NCI-H187 (cell line): ENCODE measurements at places on chromosomes 3 and 15.

- no peak for DNase-seq
Measured at GRCh38 chr15:29681946-29682345, 140.3 kb downstream of the TJP1 start.

GRCh38 chr3:125177746-125178145 lies 34.8 kb downstream of the SLC12A8 start:
- DNase-seq, result no peak

- DNase-seq, result no peak
Measured at GRCh38 chr3:64234571-64234970, 9.3 kb upstream of the PRICKLE2 start.

- DNase-seq, result no peak
Measured at GRCh38 chr3:33174095-33174494, 44.5 kb downstream of the SUSD5 start.

GRCh38 chr3:11464356-11464755 lies 179.4 kb downstream of the VGLL4 start:
- no peak for DNase-seq

DNA sequence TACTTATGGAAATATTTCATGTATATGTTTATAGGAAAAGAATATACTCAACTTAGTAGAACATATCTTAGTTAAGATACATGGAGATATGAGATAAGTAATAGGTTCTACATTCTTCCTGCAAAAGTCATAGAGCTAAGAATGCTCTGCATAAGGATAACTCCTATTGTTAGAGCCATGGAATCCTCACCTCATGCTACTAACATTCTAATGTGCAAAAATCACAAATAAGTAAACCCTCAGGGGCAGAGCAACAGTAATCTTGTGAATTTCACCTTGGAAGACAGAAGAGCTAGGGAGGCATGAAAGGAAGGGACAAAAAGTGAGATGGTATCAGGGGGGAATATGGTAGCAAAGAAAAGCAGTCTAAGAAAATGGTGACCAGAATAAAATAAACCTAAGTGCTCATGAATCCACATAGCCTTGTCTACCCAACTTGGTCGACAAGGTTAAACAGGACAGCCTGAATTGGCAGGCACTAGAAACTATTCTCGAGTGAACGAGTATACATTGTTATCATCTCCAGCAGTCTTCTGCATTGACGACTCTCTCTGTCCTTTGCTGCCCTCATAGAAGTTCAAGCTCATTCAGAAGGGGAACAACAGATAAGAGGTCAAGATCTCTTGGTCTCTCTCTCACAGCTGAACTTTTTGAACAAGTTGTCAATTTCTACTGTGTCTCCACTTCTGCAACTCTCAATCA lies 52.8 kb downstream of the XRN1 start:
- DNase-seq, result no peak

DNA sequence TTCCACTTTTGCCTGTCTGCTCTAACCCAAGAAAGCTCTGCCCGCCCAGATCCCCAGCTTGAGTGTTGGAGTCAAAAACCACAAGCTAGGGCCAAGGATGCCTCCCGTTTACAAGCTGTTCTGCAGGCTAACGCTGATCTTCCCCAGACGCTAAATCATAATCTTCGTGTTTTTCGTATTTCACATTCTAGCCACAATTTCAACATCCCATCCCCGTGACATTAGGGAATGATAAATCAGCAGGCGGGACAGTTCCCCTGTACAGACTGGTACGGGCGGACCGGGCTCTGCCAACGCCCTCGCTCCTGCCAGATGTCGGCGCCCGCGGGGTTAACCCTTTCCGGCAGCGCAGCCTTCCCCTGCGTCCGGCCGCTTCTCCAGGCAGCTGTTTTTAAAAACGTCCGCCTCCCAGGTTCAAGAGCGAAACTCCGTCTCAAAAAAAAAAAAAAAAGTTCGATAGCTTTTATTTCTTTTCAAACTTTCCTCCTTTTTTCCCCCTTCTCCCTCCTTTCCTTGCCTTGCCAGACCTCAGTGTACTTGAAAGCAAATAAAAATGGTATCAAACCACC lies 81.0 kb upstream of the BNC1 start:
- no peak for DNase-seq

DNA sequence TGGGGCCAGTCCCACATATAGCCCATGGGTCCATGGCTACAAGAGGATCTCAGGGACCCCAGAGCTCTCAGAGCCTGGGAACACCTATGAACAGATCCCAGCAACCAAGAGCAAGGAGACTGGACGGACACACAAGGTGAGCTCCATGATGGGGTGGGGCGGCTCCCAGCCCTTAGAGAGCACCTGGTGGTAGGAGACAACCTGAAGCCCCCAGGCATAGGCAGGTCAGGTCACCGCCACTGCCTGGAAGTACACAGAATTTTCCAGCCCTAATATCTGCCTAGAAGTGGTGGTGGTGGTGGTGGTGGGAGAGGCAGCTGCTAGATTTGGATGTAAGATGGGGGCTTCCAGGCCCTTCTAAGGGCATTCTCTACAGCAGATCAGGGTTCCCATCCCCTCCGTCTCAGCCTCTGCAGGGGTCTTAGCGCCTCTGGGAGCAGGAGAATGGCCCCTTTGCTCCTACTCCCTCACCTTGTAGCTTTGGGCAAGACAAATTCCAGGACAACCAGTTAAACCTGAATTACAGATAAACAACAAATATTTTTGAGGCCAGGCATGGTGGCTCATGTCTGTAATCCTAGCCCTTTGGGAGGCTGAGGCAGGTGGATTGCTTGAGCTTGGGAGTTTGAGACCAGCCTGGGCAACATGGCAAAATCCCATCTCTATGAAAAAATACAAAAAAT lies 9.2 kb downstream of the SH2D7 start:
- no peak for DNase-seq

DNA sequence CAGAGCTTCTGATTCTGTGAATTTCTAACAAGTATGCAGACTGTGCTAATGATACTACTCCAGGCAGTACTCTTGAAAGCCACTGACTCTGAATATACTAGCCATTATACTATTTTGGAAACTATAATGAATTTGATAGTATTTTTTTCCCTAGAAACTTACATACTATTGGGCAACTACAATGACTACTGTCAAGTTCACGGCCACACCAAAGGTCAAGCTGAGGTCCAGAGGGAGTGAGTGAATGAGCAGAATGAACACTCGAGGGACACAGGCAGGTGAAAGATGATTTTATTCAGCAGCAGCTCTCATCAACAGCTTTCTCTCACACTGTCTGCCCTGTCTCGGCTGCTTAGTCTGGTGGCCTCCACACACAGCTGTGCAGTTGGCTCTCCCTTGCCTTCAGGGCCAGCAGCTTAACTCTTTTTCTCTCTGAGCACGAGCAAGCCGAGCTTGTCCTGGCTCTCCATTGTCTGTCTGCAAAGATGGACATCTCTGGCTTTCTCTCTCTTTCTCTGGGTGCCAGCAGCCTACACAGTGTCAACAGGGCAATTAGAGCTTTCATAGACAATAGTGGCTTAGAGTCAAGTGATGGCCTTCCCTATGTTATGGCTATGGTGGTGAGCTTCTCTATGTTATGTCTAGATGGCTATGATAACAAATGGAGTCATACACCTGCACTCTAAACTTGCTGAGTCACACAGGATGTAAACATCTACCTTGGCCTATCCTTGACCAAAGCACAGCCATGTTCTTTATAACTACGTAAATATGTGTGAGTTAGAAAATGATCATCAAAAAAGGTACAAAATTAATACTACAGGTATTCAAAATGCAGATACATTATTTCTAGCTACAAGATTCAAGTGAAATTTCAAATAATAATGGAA lies 362.4 kb downstream of the CGGBP1 start:
- no peak for DNase-seq

- DNase-seq, result no peak
Measured at GRCh38 chr3:26687466-26687865, 64.9 kb downstream of the LRRC3B start.

DNA sequence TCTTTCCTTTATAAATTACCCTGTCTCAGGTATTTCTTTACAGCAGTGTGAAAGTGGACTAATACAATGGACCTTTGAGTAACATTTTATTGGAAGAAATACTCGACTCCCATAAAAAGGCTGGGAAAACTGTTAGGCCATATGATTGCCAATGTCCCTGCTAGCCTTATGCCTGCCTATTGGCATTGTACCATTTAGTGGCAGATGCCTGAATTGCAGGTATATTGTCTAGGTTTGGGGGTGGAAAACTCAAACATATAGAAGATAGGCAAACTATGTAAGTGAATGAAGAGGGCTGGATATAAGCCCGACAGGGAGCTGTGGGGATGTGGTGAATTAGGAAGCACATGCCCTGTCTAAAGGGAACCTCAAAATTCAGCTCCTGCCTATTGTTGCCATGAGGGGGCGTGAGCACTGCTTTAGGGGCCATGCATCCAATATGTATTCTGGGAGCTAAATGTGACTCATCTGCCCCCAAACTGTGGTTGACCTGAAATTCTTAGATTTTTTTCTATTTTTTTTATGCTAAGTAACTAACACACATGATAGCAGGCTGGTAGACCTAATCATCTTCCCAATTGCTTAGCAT lies 65.2 kb upstream of the TRA2B start:
- DNase-seq, result no peak

DNA sequence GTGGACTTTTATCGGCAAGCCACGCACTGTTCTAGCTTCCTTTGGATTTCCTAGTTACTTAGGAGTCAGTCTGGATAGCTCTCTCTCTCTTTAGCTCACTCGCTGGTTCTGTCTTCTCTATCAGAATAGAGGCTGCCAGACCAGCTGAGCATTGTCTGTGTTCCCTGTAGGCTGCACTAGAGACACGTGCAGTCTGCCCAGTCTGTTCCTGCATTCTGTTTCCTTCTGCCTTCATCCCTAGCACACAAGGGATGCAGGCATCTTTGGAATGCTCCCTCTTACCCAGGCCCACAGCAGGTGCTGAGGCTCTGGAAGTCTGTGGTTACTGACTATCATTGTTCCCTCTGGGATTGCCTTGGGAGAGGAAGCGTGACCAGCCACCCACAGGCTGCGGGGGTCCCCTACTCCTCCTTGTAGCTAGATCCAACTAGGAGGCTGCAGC lies 322.8 kb downstream of the ZNF621 start:
- DNase-seq, result no peak
